ENCODE measurements at places on chromosomes 3 and 15.

DNA sequence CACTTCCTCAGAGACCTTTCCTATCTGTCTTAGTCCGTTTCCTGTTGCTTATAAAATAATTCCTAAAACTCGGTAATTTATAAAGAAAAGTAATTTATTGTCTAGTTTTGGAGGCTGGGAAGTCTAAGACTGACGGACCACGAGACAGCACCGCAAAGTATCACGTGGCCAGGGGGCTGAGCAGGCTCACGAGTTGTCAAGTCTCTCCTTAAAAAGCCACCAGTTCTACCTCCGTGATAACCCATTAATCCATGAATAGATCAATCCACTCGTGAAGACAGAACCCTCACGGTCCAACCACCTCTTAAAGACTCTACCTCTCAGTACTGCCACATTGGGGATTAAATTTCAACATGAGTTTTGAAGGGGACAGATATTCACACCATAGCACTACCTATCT, 821 bp downstream of the LINS1 start:
- DNase-seq: no peak

DNA sequence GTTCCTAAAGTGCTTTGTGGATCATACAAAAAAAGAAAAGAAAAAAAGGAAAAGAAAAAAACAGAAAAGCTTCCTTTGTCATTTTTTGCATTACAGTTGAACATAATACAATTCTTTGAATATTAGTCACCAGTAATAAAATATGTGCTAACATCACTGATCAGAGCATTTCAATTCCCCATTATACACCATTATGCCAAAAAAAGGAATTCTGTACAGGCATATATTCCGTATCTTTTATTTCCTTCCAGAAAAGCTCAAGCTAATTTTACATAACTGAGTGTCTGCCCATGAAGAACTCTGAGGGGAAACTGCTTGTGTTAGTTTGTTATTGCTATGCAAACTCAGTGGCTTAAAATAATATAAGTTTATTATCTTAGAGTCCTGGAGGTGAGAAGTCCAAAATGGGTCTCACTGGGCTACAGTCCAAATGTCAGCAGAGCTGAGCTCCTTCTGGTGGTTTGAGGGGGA, 377.9 kb downstream of the GAP43 start:
- no peak for DNase-seq

- no peak for DNase-seq
Observed at GRCh38 chr15:88537591-88538317, 8.7 kb downstream of the DET1 start.

DNA sequence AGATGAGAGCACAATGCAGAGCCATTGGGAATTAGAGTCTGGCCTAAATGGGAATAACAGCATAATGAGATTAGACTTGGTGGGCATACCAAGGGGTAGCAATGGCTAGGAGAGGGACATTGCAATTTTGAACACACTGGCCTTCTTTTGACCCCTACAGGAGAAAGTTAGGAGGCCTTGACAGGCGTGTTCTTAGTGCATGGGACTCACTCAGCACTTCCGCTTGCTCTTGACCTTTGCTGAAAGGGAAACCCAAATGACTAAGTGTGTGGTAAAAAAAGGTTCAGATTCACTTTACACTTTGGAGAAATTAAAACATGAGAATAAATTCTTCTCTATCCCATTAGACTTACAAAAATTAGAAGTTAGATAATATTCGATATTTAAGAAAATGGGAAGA, 317.4 kb downstream of the DIPK2A start:
- no peak for DNase-seq

Measured in germinal center (tissue), 1 donor.